Thoracic aorta (tissue), 2 donors: ENCODE measurements at places on chromosomes 7 and 10.

GRCh38 chr7:41339913-41340676 lies 362.8 kb downstream of the INHBA start:
- H3K27me3 ChIP-seq: no peaks in the 10 kb centered on the region
- H3K4me1 ChIP-seq: no peaks in the 10 kb centered on the region
- no peak overlapping the region for H3K27ac ChIP-seq
- H3K36me3 ChIP-seq: no peaks in the 10 kb centered on the region
- no peak for DNase-seq
- no peak overlapping the region for H3K4me3 ChIP-seq

GRCh38 chr7:115478426-115478825 lies 552.1 kb downstream of the TFEC start:
- H3K27me3 ChIP-seq: no peaks in the 10 kb centered on the region
- no peak overlapping the region for H3K4me3 ChIP-seq
- peaks cover 4% of the 10 kb centered on the region for H3K4me1 ChIP-seq
- H3K27ac ChIP-seq: no peak overlapping the region

GRCh38 chr7:97024209-97025129 lies at the start of gene DLX5:
TSS of gene DLX5 (minus strand) at chr7:97024831. CDS start at chr7:97024623, 208 bp downstream.
- no peak for DNase-seq
- H3K36me3 ChIP-seq: no peaks in the 10 kb centered on the region
- H3K4me1 ChIP-seq: peaks cover 41% of the 10 kb centered on the region
- H3K27me3 ChIP-seq: peaks cover 22% of the 10 kb centered on the region
- H3K27ac ChIP-seq: no peak within 1 kb of the TSS
- peak within 1 kb of the TSS; percentile 56 for H3K4me3 ChIP-seq

- H3K4me3 ChIP-seq: peak overlapping the region; percentile 54
- peaks cover 14% of the 10 kb centered on the region for H3K4me1 ChIP-seq
- peak overlapping the region; percentile 73 for H3K27ac ChIP-seq
- no peak for DNase-seq
- H3K27me3 ChIP-seq: no peaks in the 10 kb centered on the region
- no peaks in the 10 kb centered on the region for H3K36me3 ChIP-seq
Measured at GRCh38 chr7:35717013-35717412, 22.1 kb upstream of the HERPUD2 start.

GRCh38 chr10:132627666-132628531 lies 90.3 kb downstream of the INPP5A start:
- H3K4me3 ChIP-seq: no peak overlapping the region
- no peaks in the 10 kb centered on the region for H3K27me3 ChIP-seq
- DNase-seq: peak; percentile 33
- no peaks in the 10 kb centered on the region for H3K36me3 ChIP-seq

- peaks cover 19% of the 10 kb centered on the region for H3K4me1 ChIP-seq
- no peaks in the 10 kb centered on the region for H3K27me3 ChIP-seq
- peak; percentile 66 for DNase-seq
- peak overlapping the region; percentile 16 for H3K4me3 ChIP-seq
Measured at GRCh38 chr7:47757921-47758411, 176.1 kb upstream of the TNS3 start.

GRCh38 chr10:62116896-62117295 lies 151.7 kb downstream of the RTKN2 start:
- H3K4me1 ChIP-seq: no peaks in the 10 kb centered on the region
- DNase-seq: no peak
- H3K4me3 ChIP-seq: no peak overlapping the region
- H3K27me3 ChIP-seq: no peaks in the 10 kb centered on the region
